SJSA1 (cell line): ENCODE measurements at places on chromosomes 11 and 22.

GRCh38 chr11:65493367-65494176 is 5.3 kb upstream of the MALAT1 start:
- DNase-seq, result peak; percentile 84

DNA sequence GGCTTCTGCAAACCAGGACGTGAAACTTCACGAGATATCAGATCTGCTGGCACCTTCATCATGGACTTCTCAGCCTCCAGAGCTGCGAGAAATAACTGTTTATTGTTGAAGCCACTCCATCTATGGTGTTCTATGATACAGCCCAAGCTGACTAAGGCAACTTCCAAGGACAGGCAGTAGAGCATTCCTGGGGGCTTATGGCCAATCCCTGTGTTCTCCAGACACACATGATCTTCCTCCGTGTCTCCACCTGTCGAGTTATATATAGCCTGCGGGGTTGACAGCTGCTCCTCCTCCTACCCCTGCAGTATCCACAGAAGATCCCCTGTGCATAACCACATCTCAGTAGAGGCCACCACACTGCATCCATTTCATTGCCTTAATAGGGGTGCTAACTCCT is 11.0 kb downstream of the TP53AIP1 start:
- no peak for DNase-seq

DNA sequence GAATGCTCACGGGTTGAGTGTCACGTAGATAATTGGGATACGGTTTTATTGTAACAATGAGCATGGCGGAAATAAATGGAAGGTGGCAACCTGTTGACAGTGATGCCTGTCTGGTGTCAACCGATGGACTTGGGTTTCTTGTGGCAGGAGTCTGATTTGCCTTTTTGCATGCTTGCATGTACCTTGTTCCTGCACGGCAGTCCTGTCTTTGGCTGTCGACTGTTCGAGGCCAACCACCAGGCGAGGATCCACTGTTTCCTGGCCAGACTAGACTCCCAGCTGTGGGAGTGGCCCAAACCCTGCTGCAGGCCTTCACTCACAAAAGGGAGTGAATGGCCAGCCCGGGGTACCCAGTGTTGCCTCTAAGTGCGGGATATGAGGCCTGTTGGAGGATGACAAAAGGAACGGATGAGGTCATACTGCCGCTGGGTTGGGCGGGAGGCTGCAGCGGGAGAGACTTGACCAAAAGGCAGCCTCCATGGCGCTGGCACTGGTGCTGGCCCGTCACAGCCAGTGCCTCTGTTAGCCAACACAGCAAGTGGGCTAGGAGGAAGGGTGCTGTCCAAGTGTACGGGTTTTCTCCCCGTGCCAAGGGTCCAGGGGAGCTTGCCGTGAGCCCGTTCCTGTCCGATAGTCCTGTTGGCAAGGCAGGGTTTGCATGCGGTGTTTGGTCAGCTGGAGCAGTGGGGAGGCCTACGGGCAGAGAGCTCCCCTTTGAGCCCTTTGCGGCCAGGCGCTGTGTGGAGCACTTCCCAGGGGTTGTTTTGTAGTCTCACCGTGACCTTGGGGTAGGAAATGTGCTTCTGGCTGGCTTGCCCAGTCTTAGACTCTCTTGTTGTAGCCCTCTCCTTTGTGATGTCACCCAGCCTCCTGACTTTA is 974 bp downstream of the DGCR8 start:
- peak; percentile 71 for DNase-seq

- no peak for DNase-seq
These were observed 10.3 kb downstream of the APOBEC3A start for GRCh38 chr22:38967451-38968450.

- DNase-seq, result no peak
These were observed 34.5 kb upstream of the RTL6 start for GRCh38 chr22:44532552-44532951.

GRCh38 chr11:86930957-86931547 is 24.1 kb downstream of the FZD4 start:
- no peak for DNase-seq

- DNase-seq, result no peak
These were observed 2.6 kb upstream of the OR51B6 start for GRCh38 chr11:5348551-5349194.

DNA sequence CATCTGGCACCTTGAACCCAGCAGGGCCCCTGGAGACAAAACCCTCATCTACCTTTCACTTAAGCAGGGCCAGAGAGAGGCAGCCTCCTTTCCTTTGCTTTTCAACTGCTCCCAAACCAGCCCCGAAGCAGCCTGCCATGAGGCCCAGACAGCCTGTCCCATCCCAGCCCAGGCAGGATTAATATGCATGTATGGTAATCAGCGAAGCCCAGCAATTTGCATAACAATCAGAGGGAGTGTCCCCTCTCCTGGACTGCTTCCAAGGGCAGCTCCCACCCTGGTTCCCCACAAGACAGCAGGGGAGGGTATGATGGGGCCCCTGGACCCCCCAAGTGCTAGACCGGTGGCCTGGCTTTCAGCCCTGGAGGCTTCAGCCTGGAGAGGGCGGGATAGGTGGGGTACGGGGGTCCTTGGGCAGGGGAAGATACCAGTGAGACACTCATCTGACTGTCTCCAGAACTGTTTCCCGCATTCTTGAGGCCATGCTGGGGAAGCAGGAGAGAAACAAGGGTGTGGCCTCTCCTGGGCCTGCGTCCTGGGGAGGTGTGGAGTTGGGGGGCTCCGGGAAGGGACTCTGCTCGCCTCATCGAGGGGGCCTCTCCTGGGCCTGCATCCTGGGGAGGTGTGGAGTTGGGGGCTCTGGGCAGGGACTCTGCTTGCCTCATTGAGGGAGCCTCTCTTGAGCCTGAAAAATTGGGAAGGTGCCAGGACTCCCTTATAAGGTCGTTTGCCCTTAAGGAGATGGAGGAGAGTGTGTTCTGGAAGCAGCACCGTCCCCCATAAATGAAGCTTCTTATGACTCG is 93.2 kb upstream of the PRR5 start:
- DNase-seq, result no peak

DNA sequence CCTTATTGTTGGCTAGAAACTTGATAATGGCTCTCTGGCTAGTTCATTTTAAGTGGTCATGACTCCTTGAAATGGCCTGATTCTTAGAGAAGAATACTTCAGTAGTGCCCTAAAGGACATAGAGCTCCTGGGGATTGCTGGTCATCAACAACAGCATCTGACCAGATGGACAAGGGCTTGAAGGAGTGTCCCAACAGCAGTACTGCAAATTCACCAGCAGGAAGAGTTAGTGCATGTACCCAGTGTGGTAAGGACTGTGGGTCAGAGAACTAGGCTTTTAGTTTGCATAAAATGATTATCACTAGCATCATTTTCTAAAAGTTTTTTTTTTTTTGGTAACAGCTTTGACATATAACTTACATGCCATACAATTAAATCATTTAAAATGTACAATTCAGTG is 39.5 kb upstream of the CUL5 start:
- no peak for DNase-seq

DNA sequence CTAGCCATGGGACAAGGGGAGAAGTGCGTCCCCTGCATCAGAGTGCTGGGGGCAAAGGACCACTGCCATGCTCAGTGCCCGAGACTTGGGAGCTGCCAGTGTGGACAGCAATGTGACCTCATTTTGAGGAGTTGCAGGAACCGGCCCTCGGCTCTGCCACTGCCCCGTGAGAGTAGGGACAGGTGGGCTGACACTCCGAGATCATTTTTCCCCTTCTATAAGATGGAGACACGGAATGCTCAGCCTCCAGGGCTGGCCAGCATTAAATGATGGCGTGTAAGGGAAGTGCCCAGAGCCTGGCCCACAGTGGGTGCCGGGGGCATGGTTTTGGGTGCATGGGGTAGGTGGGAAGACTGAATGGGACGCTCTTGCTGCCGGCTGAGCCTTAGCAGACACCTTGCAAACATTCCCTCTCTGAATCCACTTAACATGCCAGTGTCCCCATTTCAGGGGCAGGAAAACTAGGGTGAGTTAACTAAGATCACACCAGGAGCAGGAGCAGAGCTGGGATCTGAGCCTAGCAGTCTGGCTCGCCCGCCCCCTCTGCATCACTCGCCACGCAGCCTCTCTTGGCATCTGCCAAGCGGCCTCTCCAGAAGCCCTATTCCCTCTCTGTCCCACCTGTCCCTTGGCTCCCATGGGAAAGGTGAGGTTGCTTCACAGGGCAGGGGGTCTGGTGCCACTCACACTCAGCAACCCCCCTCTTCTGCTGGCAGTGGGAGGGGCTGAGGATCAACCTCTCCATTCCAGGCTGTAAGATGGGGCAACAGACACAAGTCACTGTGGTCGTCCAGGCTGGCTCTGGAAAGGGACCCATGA is 13.6 kb downstream of the NPTXR start:
- no peak for DNase-seq

DNA sequence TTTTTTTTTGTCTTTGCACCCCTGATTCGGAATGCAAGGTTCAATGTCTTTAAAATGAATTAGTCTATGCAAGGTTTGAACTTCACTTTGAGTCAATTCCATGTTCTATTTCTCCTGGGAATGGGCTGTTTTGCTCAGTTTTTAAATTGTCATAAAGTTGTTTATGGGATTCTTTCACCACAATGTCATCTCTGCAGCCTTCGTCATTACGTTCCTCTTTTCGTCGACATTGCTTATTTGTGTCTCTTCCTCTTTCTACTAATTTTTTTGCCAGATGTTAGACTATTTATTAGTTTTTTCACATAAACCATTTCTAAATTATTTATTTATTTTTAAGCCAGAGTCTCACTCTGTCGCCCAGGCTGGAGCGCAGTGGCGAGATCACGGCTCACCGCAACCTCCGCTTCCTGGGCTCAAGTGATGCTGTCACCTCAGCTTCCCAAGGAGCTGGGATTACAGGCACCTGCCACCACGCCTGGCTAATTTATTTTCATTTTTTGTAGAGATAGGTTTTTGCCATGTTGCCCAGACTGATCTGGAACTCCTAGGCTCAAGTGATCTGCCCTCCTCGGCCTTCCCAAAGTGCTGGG is 7.1 kb upstream of the TNNT3 start:
- DNase-seq, result no peak

GRCh38 chr22:25540908-25541660 is 23.4 kb upstream of the GRK3 start:
- no peak for DNase-seq

DNA sequence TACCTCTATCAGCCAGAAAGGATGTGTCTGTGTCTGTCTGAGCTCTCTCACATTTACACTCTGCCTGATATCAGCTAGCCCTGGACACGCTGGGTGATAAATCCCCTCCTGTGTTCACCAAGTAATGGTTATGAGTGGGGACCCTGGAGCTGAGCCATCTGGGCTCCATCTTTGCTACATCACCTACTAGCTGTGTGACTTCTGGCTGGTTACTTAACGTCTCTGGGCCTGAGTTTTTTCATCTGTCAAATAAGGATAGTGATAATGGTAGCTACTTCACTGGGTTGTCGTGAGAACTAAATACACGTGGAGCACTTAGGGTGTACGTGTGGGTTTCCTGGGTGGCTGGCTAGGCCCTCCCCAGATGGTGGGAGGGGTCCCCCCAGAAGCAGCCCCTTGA is 22.9 kb downstream of the UQCR10 start:
- DNase-seq, result no peak

DNA sequence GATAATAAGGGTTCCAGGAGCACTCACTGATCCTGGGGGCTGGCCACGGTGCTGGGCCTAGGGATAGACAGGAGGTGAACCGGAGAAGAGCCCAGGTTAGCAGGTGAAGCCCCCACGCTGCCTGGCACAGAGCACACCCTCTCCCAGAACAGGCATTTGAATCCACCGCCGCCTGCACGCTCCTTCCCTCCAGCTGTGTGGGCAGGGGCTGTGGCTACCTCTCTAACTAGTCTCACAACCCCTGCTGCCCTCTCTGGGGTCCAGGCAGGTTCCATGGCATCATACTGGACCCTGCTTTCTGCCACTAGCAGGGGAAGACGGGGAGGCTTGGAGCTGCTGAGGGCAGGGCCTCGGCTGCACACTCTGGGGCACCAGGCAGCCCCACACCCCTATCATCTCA is 358.0 kb downstream of the CTTN start:
- DNase-seq, result no peak

GRCh38 chr11:30478923-30479322 is 107.2 kb downstream of the MPPED2 start:
- DNase-seq, result no peak
